ENCODE measurements at places on chromosomes 5 and 9. TPM values are rescaled to one million over a fixed set of nuclear protein-coding genes. Genes with fewer than 3 reads are reported as not detected.

TXNDC15 gene
- total RNA-seq: 65.9 TPM

TRUB2 gene
- total RNA-seq: 22.6 TPM

GRCh38 chr5:103211576-103212561, 46.7 kb upstream of the MACIR start:
- H3K27me3 ChIP-seq: no peaks in the 10 kb centered on the region
- no peaks in the 10 kb centered on the region for H3K36me3 ChIP-seq
- no peak for DNase-seq
- no peaks in the 10 kb centered on the region for H3K4me1 ChIP-seq

DNA sequence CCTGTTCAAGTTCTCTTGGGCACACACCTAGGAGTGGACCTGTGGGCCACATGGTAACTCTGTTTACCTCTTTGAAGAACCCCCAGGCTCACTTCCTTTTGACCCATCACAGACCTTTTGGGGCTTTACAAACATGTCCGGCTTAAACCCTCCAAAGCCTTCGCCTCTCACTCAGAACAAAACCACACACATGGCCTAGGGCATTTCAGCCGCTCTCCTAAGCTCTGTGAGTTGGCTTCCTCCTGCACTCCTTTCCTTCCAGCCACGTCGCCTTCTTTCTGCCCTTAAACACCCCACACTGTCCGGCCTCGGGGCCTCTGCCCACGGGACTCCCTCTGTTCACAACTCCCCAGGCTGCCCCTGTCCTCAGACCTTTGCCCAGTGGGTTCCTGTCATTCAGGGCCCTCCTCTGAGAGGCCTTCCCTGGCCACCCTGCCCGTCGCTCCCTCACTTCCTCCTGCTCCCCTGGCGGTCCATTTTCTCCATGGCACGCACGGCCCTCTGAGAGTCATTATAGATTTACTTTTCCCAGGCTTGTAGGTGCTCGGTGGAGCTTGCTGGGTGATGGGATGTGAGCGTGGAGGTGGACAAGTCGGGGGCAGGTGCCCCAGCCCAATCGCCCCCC, 1.9 kb downstream of the DOK3 start:
- no peaks in the 10 kb centered on the region for H3K4me1 ChIP-seq
- H3K36me3 ChIP-seq: peaks cover 22% of the 10 kb centered on the region
- no peaks in the 10 kb centered on the region for H3K27me3 ChIP-seq
- no peak for DNase-seq

TAS2R1 gene
- total RNA-seq: not detected
